Stimulated activated CD8-positive, alpha-beta memory T cell treated with anti-CD3 and anti-CD28 coated beads, Interleukin-4, amount 100 ng/mL, for 24 hours (primary cell): ENCODE measurements at places on chromosomes 12 and 14.

DNA sequence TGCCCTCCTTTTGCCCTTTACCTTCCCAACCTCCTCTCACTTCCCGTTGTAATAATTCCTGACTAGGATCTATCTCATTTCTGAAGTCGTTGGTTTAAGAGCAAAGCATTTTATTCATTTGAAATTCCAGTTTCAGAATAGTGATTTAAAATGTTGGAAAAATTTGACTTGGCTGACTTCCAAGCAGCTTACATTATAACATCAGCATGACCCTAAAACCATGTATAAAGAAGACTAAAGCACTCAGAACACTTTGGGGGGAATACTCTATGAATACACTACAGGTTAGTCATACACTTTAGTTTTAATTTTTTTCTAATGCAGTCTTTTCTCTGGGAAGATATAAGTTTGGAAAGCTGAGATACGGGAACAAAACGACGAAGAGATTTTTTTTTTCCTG, 161.1 kb downstream of the BTG1 start:
- DNase-seq, result no peak

- no peak for DNase-seq
These were observed 81.8 kb upstream of the EVL start for GRCh38 chr14:99983251-99984015.

- DNase-seq, result no peak
These were observed 1177.1 kb downstream of the FLRT2 start for GRCh38 chr14:86707071-86707470.

DNA sequence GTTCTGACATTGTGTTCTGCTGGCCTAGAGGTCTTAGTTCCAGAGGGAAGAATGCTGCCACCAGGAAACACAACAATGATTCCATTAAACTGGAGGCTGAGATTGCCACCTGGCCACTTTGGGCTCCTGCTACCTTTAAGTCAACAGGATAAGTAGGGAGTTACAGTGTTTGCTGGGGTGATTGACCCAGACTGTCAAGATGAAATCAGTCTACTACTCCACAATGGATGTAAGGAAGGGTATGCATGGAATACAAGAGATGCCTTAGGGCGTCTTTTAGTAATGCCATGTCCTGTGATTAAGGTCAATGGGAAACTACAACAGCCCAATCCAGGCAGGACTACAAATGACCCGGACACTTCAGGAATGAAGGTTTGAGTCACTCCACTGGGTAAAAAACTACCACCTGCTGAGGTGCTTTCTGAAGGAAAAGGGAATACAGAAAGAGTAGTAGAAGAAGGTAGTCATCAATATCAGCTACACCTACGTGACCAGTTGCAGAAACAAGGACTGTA, 852.6 kb downstream of the LRFN5 start:
- no peak for DNase-seq
